ENCODE measurements at places on chromosomes 1 and 21. TPM values are rescaled to one million over a fixed set of nuclear protein-coding genes. Genes with fewer than 3 reads are reported as not detected.

The TENT5C gene
- total RNA-seq: 1.6 TPM

DNA sequence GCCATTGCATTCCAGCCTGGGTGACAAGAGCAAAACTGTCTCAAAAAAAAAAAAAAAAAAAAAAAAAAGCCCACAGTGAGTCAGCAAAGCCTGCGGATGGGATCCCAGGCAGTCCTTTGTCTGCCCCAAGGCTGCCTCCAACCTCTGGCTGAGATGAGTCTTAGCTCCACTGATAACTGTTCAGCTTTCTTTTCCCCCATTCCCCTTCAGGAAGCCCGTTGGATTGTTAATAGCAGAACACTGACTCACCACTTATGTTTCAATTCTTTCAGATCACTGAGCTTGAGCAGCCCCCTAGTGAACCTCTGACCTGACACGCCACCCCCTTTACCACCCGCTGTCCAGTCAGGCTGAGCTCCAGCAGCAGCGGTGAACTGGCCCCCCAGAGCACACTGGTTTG, 57.5 kb downstream of the ERG start:
- no peak overlapping the region for H3K4me3 ChIP-seq
- H3K27ac ChIP-seq: no peak overlapping the region
- no peaks in the 10 kb centered on the region for H3K4me1 ChIP-seq
- no peaks in the 10 kb centered on the region for H3K27me3 ChIP-seq
- H3K36me3 ChIP-seq: no peaks in the 10 kb centered on the region

DNA sequence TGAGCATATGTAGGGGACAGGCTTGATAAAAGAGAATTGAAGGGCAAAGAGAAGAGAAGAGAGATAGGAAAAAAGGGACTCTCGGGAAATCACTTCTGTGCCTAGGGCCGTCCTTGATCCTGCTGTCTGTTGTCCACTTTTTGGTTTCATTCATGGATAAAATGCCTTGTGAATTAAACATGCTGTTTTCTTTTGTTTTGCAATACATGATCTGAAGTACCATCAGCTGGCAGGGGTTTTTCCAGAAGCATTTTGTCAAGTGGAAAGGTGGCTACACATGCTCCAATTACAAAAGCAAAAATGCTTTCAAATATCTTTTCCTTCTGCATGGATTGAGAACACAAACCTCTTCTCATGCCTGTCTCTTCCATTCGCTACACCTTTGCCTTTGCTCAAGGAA, 361.7 kb downstream of the PDE4B start:
- DNase-seq: no peak
- no peak overlapping the region for H3K4me3 ChIP-seq
- H3K27ac ChIP-seq: no peak overlapping the region
- no peaks in the 10 kb centered on the region for H3K36me3 ChIP-seq
- no peaks in the 10 kb centered on the region for H3K27me3 ChIP-seq
- H3K4me1 ChIP-seq: no peaks in the 10 kb centered on the region

- H3K4me3 ChIP-seq: peak overlapping the region; percentile 87
- DNase-seq: peak; percentile 87
- peaks cover 10% of the 10 kb centered on the region for H3K4me1 ChIP-seq
- peak overlapping the region; percentile 92 for H3K27ac ChIP-seq
These were observed 43.7 kb downstream of the MRPL39 start for GRCh38 chr21:25563361-25564116.

DNA sequence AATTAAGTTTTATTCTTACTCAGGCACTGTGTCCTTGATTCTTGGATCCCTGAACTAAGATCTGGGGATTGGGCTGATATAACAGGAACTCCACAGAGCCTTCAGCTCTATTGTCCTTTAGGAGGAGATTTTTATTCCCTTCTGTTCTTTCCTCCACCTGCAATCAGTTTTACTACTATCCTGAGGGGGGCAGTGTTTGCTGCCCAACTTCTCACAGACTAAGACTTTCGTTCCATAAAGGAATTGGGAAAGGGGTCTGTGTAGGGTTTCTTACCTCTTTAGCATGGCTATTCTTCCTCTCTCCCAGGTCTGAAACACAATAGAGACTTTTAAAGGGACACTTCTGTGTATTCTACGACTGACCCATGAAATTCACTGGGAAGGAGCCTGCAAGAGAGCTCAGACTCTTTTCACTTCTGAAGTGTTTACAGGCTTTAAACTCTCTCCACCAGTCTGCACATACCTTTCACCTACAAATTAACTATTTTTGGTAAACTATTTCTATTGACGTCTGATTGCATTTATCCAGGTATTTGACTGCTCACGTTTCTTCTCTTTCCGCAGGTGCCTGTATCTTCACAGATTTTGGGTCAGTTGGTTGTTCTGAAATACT, 103.3 kb upstream of the DEPDC1 start:
- no peak overlapping the region for H3K4me3 ChIP-seq
- H3K36me3 ChIP-seq: no peaks in the 10 kb centered on the region

DNA sequence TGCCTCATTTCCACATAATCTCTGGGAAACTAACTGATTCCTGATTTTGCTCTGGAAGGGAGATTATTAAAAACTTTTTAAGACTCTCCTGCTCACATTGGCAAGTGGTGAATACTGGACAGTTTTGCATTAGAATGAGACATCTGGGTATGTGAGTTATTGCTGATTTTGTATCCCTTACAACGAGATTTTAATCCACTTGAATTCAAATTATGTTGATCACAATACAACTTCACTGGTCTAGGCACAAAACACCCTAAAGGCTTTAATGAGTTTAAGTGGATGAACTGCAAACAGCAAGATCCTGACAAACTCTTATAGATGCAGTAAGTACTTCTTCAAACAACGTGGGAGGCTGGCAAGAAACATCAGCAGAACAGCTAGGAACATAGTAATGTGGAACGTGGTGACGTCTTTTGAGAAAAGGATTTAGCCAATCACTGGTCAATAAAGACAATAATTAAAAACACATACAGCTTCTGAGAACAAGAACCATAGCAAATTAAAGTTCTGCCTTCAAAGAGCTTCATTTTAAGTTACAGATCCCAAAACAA, 10.2 kb upstream of the LYPLAL1 start:
- H3K4me1 ChIP-seq: no peaks in the 10 kb centered on the region
- DNase-seq: no peak
- H3K36me3 ChIP-seq: no peaks in the 10 kb centered on the region
- H3K4me3 ChIP-seq: no peak overlapping the region
- no peak overlapping the region for H3K27ac ChIP-seq

DNA sequence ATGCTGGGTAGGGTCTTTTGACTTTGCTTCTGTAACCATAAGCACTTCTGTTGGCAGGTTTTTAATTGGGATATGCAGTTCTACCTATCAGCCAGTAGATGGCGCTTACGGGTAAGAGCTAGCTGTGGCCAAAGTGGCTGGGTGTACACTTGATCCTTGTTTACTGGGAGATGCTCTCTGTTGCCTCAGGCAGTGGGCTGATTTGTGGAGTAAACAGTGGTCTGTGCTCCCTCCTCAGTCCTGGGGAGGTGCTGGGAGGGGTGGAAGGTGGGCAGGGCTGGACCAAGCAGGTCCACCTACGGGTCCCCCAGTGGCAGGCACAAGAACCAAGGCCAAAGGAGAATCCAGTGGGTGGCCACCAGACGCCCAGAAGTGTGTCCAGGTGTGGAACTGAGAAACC, 43.4 kb downstream of the RALGPS2 start:
- no peaks in the 10 kb centered on the region for H3K4me1 ChIP-seq
- no peak overlapping the region for H3K27ac ChIP-seq
- DNase-seq: no peak
- H3K4me3 ChIP-seq: no peak overlapping the region
- no peaks in the 10 kb centered on the region for H3K27me3 ChIP-seq

GRCh38 chr1:226691247-226691646, 47.8 kb downstream of the ITPKB start:
- no peak for DNase-seq
- H3K27ac ChIP-seq: no peak overlapping the region
- no peak overlapping the region for H3K4me3 ChIP-seq

The PTPRC gene
- total RNA-seq: 157 TPM

DNA sequence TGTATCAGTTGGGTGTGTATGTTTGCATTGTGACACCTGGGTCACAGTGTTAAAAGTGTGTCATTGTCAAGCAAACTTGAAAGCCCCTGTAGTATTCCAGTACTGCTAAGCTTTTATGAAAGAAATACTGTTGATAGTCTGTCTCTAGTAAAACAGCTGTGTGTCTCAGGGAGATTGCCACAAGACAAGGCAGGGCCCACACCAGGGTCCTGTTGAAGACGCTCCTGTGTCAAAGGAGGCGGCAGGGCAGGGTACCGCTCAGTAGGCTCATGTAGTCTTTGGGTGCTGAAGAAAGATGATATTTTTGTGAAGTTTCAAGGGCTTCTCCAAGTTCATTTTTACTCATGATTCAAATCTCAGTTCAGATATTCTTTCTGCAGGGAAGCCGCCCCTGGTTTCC, 132.5 kb downstream of the GALNT2 start:
- H3K4me1 ChIP-seq: no peaks in the 10 kb centered on the region
- H3K36me3 ChIP-seq: peaks cover 2% of the 10 kb centered on the region
- H3K4me3 ChIP-seq: no peak overlapping the region
- no peak for DNase-seq
- H3K27me3 ChIP-seq: no peaks in the 10 kb centered on the region

The ASTN1 gene
- not detected for total RNA-seq

DNA sequence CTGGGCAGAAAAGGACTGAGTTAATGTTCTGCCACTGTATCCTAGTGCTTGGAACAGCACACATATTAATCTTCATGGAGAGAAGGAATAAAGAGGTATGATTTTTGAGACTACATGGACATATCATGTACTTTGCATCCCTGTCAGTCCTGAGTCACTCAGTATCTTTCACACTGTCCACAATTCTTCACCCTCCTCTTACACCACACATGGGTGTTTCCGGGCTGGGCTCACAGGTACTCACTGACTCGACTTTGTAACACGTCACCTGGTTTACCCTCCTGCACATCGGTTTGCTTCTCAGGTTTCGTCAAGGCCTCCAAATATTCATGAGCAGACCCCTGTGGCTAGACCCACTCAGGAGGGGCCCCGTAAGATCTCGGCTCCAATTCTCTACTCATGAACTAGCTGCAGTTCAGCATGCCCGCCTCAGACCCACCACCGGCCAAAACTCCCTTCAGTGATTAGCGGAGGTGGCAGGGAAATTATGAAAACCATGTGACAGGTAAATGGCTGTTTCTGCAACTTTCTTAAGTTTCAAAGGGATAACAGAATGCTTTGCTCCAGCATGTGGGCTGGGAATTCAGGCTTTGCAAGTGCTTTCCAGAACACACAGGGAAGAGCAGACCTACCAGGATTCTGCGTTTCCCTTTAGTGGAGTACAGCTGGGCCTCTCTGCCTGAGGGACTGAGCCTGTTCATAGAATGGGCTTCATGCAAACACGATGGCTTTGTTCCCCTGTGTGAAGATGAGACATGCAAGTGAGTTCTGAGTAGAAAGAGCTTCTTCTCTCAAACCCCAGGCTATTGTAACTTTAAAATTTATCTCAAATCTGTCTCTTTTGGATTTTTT, 31.3 kb upstream of the TRABD2B start:
- no peaks in the 10 kb centered on the region for H3K4me1 ChIP-seq
- H3K27ac ChIP-seq: no peak overlapping the region
- no peak overlapping the region for H3K4me3 ChIP-seq
- no peaks in the 10 kb centered on the region for H3K27me3 ChIP-seq
- DNase-seq: no peak

DNA sequence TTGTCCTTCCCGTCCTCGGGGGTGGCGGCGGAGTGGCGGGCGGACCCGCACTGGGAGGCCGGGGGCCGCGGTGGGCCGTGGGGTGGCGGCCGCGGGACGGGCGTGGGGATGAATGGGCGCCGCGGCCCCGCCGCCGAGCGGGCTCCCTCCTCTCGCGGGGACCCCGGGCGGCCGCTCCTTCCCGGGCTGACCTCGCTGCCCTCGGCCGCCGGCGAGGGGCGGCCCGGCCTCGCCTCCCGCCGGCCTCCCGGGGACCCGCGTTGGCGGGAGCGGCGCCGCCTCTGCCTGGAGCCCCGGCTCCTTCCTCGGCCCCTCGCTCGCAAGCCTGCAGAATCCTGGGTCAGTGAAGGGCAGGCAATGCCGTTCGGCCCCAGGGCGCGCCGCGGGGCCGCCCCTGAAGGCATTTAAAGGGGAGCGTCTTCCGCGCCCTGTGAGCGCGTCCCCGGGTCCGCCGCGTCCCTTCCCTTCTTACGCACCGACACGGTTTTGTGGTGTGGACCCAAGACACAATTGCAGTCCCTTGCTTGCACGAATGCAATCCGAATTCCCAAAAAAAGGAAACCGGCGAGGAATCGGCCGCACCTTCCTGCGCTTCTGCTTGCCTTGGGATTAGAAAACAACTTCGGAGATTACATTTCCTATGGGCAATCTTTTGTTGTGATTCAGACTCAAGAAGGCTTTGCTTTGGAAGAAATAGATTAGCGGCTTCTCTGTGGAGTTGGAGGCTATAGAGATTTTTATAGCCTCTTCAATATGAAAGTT, 776 bp downstream of the ITSN1 start:
- no peak overlapping the region for H3K27ac ChIP-seq
- H3K4me1 ChIP-seq: no peaks in the 10 kb centered on the region
- peaks cover 6% of the 10 kb centered on the region for H3K27me3 ChIP-seq
- peak overlapping the region; percentile 94 for H3K4me3 ChIP-seq
- DNase-seq: no peak

The FMO4 gene
- total RNA-seq: 0.32 TPM

All from GM12878 (cell line).